ENCODE measurements at places on chromosomes 5 and 9.

DNA sequence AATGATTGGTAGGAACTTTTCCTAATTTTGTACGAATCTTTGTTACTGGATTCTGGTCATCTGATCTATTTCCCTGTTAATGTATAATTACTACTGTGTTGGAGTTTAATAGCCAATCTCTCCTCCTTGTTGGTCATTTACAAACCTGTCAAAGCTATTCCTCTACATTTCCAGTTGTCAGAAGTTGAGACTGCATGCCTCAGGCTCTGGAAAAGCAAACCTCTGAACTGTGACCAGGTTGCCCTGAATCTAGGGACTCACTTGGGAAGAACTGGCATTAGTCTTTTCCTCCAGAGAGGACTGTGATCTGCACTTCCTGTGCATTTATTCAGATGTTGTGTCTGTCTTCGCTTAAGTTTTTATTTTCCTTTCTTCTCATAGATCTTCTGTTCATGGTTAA, 16.1 kb downstream of the PDLIM4 start:
- no peak for DNase-seq

GRCh38 chr5:177426566-177427210, at the start of gene GRK6:
GRK6 (plus strand) TSS chr5:177426676; CDS start chr5:177426846, 170 bp downstream.
- DNase-seq = no peak

GRCh38 chr5:2898661-2899060, 147.2 kb upstream of the IRX2 start:
- DNase-seq = no peak

- DNase-seq = peak; percentile 63
Measured at GRCh38 chr9:133514460-133515239, 10.1 kb downstream of the MYMK start.

DNA sequence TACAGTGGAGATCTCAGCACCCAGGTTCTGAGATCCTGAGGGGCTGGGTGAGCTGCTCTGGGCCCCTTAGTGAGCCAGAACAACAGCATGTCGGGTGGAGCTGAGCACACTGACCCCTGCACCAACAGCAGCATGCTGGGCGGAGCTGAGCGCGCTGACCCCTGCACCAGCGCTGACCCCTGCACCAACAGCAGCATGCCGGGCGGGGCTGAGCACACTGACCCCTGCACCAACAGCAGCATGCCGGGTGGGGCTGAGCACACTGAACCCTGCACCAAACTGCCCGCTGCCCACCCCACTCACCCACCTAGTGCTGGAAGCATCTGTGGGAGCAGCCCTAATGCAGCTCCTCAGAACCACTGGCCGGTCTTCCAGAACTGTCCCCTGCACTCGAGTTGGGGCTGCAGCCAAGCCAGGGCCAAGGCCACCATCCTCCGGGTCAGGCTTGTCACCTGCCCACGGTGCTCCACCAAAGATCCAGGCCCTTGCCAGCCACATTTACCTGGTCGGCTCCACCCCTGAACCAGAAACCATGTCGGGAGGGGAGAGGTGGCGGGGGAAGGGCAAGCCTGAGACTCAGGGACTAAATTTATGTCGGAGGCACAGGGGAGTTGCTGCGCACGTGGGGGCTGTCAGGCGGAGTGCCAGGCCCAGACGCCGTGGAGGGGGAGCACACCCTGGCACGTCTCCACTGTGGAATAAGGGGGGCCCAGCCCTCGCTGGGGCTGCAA, 80.3 kb downstream of the ADAMTS2 start:
- DNase-seq = no peak

- DNase-seq = no peak
Measured at GRCh38 chr9:69207503-69207902, 33.4 kb downstream of the TJP2 start.

GRCh38 chr9:130659699-130660248, 4.6 kb upstream of the PRDM12 start:
- DNase-seq = no peak

GRCh38 chr9:132857616-132858342, 20.3 kb downstream of the AK8 start:
- DNase-seq = no peak

- DNase-seq = no peak
Measured at GRCh38 chr5:176341325-176342157, 20.0 kb downstream of the KIAA1191 start.

GRCh38 chr5:2562036-2562435, 189.4 kb downstream of the IRX2 start:
- DNase-seq = no peak

- no peak for DNase-seq
Measured at GRCh38 chr5:163964671-163965070, 459.3 kb downstream of the MAT2B start.

DNA sequence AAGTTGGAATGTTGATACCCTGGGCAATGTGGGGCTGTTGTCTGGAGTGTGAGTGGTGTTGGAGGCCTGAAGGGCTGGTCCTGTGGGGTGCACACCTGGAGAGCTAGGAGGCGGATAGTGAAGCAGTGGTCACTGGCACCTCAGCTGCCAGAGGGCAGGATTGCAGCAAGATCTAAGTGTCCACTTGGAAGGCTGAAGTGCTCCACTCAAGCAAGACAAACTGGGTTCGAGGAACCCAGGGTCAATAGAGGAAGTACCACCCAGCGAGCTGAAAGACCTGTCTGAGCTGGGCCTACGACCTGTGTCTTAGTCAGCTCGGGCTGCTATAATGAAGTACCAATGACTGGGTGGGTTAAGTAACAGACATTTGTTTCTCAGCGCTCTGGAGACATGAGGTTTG, 39.7 kb upstream of the TJP2 start:
- no peak for DNase-seq

DNA sequence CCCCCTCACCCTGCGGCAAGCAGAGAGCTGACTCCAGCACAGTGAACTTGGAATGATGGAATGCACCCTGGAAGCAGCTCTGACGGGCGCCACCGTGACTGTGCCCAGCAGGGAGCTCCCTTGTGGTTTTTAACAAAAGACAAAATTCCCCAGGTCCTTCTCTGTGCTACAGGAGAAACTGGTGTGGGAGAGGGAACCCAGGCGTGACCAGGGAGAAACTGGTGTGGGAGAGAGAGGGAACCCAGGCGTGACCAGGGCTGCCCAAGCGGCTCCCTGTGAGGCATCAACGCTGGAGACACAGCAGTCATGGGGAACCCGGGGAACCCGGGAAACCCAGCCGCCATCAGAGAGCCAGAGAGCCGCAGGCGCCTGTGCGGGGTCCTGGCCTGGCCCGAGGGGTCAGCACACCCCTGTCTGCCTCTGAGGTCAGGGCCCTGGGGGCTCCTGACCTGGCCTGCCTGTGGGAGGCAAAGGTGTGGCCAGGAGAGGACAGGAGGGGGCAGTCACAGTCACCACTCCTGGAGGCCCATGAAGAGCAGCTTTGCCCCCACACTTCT, 3.1 kb upstream of the AHRR start:
- DNase-seq = no peak

GRCh38 chr5:34501016-34501415, 155.1 kb upstream of the RAI14 start:
- no peak for DNase-seq

DNA sequence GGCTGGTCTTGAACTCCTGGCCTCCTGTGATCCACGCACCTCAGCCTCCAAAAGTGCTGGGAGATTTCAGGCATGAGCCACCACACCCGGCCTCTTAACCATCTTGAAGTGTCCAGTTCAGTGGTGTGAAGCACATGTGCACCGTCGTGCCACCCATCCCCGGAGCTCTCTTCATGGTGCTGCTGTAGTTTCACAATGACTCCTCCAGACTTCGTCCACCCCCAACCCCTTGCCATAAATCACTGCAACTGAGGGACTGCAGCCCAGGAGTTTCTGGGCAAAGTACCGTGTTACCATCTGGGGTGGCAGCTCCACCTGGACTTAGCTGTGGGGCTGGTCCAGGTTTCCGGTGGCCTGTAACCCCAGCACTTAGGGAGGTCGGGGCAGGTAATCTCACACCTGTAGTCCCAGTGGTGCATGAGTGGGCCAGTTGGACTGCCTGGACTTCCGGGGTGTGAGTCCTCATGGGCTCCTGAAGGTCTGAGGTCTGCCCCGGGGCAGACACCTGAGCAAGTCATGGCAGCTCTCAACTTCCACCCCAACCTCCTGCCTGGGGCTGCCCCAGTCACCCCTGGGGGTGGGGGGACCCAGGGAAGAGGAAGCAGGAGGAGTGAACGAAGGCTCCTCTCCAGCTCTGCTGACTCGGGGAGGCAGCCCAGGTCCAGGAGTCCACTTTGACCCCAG, 6.6 kb upstream of the N4BP3 start:
- DNase-seq = no peak

- no peak for DNase-seq
Measured at GRCh38 chr5:5287419-5287818, 135.1 kb upstream of the ICE1 start.

GRCh38 chr9:120668399-120668798, 45.9 kb downstream of the MEGF9 start:
- DNase-seq = no peak

DNA sequence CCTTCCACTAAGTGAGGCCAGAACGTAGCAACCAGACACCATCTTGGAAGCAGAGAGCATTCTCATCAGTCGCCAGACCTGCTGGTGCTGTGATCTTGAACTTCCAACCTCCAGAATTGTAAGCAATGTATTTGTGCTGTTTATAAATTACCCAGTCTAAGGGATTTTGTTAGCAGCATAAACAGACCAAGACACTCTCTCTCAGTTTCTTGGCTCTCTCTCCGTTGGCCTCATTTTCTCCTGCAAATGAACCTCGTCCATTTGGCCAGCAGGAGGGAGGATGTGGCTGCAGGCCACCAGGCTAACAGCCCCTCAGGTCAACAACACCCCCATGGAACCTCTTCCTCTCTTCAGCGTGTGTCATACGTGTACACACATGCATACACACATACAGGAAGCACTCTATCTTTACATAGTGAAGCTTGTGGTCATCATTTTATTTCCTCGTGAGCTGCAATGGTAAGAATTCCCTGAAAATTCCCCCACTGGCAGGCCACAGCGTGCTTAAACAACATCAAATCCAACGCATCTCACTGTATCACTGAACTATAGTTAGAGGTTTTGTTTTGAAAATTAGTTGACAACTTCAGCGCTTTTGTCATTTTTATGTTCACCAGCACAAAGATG, 62.8 kb upstream of the PPP1R26 start:
- no peak for DNase-seq

All from putamen (tissue), 1 donor.